ENCODE measurements at places on chromosomes 6 and 20.

GRCh38 chr6:38273325-38273724 lies 366.4 kb downstream of the BTBD9 start:
- DNase-seq: peak; percentile 66

DNA sequence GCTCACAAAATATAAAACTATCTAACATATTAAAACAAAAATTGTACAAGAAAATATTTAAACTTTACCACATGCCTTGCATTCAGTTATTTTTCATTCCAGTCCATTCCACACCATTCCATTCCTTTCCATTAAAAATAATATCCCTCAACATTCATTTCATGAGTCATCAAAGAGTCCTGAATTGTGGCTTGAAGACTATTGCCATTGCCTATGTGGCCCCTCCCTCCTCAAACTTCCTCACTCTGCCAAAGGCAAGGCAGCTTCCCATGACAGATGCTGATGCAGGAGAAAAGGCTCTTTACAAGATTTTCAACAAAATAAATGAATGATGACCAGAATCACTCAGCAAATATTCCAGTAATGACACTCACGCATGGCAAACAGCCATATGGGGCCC lies 31.7 kb downstream of the IL20RA start:
- DNase-seq: no peak

GRCh38 chr6:130431346-130431852 lies 65.6 kb downstream of the TMEM200A start:
- DNase-seq: no peak

- peak; percentile 41 for DNase-seq
Measured at GRCh38 chr6:46310196-46310595, 139.4 kb upstream of the ENPP5 start.
